ENCODE measurements at places on chromosomes 7 and 10.

DNA sequence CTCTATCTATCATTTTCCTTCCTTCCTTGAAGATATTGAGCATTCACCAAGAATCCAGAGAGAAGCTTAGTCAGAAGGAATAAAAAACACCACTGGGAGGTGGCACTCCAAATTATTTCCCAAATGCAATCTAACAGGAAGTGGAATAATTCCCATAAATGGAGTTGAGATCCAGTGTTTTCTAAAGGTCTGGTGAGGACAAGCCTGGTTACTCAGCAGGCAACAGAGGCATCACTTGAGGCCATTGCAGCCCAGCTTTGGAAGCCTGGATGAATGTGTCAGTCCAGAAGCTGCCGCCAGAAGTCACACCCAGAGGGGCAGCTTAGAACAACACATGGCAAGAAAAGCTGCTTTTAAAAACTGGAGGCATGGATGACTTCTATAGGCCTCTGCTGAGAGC, 288.9 kb upstream of the KLF6 start:
- DNase-seq: peak; percentile 80

GRCh38 chr10:20707251-20707650, 189.9 kb downstream of the NEBL start:
- DNase-seq: no peak

- no peak for DNase-seq
These were observed 14.7 kb downstream of the PWWP2B start for GRCh38 chr10:132411561-132412253.

DNA sequence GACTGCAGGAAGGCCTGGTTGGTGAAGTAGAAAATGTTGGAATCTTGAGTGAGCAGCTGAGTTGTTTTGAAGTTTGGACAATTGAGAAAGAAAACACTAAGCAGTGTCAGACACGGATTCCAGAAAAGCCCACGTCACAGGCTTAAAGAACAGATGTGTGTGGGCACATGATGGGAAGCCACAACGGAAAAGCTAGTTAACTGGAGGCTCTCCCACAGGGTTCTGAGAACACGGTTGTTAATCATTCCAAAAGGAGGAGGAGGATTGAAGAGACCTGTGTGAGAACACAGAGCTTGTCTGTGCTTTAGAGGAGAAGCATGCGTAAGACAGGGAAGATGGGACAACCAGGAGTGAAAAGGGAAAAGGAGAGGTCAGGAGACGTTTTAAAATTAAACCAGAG, 42.6 kb downstream of the SHH start:
- no peak for DNase-seq

GRCh38 chr10:78248651-78249464, 215.2 kb downstream of the RPS24 start:
- DNase-seq: peak; percentile 49

- DNase-seq: no peak
These were observed 99.9 kb downstream of the OAT start for GRCh38 chr10:124318811-124319210.

GRCh38 chr7:134787720-134788119, 8.3 kb downstream of the CALD1 start:
- no peak for DNase-seq

- no peak for DNase-seq
These were observed 42.4 kb upstream of the PRKAR2B start for GRCh38 chr7:107002126-107002525.

GRCh38 chr10:64365663-64366062, 844.5 kb downstream of the REEP3 start:
- DNase-seq: no peak

- DNase-seq: peak; percentile 61
These were observed 466.6 kb upstream of the IGFBP3 start for GRCh38 chr7:46387646-46388045.

DNA sequence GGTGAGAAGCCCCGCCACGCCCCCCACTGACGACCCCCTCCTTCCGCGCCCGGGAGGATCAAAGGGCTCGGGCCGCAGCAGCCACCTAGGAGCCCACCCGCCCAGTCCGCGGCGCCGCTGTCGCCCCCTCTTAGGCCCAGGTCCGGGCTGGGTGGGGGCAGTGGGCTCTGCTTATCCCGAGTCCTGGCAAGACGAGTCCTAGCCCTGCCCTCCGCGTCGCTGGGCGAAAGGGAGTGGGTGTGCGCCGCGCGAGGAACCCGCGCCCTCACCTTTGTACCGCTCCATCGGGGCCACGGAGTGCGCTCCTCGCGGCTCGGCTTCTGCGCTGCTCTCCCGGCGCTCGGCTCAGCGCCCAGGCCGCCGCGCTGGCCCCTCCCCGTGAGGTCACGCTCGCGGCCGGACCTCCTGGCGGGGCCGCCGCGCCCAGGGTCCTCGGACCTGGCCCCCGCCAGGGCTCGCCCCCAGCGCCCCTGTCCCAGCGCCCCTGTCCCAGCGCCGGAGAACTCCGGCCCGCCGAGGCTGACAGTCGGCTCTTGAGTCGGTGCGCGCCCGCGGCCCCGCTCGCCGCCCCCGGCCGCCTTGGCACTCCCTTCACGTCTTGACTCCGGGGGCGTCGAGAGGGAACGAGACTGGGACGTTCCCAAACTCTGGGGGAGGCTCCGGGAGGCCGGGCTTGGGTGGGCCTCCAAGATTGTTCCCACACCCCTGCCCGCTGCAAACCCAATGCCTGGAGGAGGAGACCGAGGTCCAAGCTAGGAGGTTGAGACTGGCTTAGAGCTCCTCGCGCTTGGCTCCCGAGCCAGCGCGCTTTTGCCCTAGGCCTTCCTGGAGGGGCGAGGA, at the start of gene AFAP1L2:
AFAP1L2 (minus strand) TSS at position 332 of the 840 bp plus-strand sequence; CDS start at position 285, 47 bp downstream.
- no peak for DNase-seq

DNA sequence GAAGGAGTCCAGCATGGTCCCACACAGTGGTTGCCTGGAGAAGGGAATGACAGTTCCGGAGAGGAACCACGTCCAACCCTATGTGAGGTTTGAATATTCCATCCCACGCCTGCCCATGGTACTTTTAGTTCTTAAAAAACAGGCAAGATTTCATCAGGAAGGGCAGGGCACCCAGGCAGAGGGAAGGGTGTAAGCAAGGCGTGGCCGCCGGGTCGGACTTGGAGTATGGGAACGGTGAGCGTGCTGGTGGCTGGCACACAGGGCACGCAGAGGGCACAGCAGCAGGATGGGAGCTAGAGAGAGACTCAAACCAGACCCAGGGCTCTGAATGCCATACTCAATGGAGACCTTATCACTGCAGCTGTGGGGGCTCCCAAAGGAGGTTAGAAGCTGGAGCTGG, 34.3 kb downstream of the FAM53B start:
- no peak for DNase-seq

GRCh38 chr7:152989889-152990380, 230.4 kb downstream of the ACTR3B start:
- no peak for DNase-seq

GRCh38 chr10:6445671-6446316, 134.3 kb downstream of the PRKCQ start:
- DNase-seq: peak; percentile 17

DNA sequence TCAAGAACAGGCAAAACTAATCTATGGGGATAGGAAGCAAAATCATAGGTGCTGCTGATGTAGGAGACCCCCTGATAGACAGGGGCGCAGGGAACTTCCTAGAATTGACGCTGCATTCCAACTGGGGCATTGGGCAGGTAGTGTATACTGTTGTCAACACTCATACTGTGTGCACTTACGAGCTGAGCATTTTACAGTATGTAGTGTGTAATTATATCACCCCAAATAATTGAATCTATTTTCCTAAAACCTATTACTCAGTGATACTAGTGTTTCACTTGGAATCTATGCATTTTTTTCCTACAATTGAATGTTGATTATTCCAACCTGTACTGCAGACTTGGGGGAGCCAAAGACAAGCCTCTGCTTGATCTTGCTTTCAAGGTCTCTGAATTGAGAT, 207.0 kb upstream of the PRKCQ start:
- no peak for DNase-seq

GRCh38 chr7:22781230-22781711, 41.4 kb downstream of the TOMM7 start:
- peak; percentile 93 for DNase-seq

DNA sequence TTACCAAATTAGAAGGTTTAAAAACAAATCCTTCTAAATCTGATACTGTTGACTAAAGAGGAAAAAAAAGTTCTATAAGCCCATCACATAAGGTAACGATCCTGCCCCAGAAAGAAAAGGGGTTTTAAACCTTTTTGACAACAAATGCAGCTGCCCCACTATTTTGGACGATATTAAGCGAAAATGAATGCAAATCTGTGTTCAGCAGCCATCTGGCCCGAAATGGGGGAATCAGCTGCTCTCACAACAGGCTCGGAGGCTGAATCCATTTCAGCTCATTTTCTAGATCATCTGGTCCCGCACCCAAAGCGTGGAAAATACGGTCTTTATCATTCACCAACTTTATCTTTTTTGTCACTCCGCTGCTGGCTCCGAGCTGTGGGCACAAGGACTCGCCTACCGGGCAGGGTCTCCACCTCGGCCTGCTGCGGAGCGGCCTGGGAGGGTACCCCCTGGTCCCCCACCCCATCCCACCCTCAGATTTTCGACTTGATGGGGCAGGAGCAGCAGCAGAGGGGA, 2.4 kb upstream of the EBF3 start:
- no peak for DNase-seq

DNA sequence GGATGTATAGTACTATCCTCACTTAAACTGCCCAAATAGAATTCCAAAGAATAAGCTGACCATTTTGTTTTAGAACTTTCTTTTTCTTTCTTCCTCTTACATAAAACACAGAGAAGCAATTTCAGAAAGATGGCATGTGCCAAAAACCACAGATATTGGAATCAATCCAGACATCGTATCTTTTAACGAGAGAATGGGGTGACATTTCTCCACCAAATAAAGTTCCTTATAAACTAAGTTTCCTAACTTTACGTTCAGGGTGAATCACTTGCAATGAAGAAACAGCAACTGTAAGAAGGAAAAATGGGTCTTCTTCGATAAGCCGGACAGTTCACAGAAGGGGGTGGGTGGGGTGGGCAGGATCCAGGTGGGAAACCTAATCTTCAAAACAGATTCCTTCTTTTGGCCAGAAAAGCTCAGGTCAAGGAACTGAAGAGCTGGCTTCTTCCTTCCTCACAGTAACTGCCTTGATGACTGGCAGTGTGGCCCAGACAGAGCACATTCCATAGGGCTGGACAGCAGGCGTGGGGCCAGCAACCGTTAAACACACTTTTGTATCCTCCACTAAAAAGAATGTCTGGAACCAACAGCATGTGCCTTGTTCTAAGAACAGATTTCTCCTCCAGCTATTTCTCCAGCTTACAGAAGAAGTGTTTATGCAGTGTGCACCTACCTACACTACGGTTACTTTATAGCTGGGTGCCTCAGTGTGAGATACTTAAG, 31.5 kb downstream of the CREB3L2 start:
- DNase-seq: peak; percentile 89

- DNase-seq: no peak
These were observed 184.8 kb downstream of the GPAM start for GRCh38 chr10:111998728-111999127.

DNA sequence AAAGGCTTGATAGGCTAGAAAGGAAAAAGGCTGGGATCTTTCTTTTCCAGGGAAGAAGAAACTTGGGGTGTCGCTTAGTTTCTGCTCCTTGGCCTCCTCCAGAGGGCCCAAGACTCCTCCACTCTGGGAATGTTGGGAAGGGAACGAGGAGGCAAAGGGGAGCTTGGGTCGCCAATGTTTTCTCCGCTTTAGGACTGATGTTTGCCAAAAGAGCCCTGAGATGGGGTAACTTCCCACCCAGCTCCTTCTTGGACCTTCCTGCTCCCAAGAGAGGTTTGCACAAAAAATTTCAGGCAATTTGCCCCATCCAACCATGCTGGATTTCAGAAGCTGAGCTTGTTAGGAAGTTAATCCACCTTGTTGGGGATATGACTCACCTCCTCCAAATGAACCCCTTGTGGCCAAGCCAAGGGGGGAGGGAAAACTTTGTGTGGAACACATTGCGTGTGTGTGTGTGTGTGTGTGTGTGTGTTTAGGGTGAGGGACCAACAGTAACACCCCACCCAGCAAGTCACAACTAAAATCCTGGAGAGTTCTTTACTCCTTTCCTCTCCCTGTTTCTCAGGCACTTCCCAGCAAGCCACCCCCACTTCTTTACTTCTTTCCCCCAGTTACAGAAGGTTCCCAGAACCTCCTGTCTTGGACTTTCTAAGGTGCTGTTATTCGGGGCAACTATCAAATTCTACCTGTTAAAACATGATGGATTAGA, 8.7 kb upstream of the HOXA2 start:
- peak; percentile 53 for DNase-seq

- DNase-seq: no peak
These were observed 105.6 kb downstream of the CTBP2 start for GRCh38 chr10:125054669-125055268.

GRCh38 chr10:48272682-48273081, 1.8 kb downstream of the FRMPD2 start:
- no peak for DNase-seq

DNA sequence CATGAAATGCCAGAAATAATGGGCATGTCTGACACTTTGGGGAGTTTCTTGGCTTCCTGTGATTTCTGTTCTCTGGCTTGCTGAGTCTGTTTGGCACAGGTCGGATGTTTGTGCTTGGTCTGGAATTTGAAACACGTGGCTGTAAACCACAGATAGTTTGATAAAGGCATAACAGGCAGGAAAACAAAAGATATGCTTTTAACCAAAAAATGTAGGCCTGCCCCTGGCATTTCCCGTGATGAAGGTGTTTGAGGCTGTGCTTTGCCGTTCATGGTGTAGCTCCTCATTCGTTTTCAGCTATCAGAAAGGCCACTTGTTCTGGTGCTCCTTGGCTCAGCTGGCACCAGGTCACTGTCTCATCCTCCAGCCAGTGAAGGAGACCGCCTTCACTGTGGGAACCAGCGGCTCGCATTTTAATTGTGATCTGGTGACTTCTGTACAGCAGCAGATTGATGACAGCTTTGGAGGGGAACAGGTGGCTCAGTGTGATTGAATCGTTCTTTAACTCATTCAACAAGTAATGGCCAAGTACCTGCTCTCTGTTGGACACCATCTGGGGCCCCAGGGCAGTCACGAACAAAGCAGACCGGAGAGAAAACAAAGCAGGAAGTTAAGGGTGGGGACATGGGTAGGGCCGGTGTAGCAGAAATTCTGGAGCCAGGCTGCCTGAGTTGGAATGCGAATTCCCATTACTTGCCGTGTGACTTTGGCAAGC, 111.5 kb downstream of the CCNY start:
- peak; percentile 85 for DNase-seq

Measured in EL (cell line).